ENCODE measurements at places on chromosomes 6 and 20.
A peak's percentile ranks its signal among the peaks of the same experiment; 100 is the strongest.

GRCh38 chr6:129750360-129750759 lies 40.4 kb upstream of the ARHGAP18 start:
- DNase-seq, result no peak

- DNase-seq, result no peak
These were observed 28.5 kb upstream of the PAK5 start for GRCh38 chr20:9867196-9867980.

DNA sequence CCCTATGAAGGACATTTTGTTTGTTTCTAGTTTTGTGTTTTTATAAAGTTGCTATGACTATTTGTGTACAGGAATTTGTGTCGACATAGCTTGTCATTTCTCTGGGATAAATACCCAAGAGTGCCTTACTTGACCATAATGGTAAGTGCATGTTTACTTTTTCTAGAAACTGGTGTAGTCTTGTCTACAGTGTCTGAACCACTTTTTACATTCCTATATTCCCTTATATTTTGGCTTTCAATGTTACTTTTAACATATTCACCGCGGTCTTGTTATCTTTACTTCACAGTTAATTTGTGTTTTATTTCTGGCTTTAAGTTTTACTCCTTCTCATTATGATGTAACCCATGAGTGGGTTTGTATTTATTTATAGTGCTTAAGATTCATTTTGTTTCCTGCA lies 444.4 kb upstream of the RGS17 start:
- no peak for DNase-seq

DNA sequence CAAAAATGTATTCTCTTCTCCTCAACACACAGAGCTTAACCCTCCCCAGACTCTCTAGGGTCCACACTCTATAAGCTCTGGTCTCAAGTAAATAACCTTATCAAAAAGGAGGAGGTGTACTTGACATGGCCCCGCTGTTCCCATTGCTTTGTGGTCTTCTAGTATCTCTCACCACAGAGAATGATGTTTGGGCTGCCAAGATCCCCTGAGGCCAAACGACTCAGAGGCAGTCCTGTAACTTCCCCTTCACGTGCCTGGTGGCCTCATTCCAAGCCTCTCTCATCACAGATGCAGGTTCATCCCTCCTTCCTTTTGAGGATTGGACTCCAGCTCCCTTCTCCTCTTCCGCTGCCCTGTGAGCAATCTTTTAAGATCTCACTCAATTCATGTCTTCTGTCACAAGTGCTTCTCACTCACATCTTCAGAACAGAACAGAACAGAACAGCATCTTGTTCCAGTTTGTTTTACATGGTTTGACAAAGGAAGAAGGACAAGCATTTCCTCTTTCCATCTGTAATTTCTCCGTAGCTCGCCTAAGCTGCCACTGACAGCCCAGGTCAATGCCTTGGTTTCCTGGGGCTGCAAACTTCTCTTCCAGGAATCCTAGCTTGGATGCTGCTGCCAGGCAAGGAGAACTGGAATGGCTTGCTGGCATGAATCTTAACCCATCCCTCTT lies 541.5 kb downstream of the CD83 start:
- DNase-seq, result peak; percentile 90

DNA sequence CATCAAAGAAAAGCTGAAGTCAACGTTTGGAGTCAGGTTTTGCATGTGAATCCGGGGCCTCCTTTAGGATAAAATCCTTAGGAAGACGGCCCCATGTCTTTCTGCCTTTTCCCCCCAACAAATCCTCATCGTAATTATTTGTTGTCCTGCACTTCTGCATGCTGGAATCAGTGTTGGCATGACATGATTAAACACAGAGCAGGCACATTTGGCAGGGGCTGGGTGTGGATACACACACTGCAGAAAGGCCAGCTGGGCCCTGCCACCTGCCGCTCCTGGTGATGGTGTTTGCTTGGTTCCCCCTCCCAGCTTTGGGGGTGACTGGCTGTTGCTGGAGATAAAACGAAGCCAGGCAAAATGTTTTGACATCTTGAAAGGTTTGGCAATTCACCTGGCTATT lies 46.3 kb upstream of the FOXA2 start:
- no peak for DNase-seq

GRCh38 chr20:61503106-61503505 lies 251.0 kb downstream of the CDH4 start:
- no peak for DNase-seq

DNA sequence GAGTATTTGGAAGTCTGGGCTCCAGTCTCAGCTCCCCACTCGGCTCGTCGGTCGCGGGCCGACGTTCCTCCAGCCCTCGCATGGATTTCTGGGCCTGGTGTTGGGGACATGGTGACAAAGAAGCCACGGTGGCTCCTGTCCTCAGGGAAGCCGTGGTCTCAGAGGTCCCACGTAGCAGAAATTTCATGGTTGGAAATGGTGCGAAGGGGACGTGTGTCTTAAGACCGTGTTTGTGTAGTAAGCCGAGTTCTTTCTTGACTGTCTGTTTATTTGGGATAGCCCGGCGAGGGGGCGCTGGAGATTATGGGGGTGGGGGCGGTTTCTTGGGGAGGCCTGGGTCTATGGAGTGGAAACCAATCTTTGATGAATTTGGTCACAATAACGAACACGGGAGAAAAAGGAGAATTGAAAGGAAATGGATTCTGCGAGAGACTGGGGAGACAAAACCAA lies 23.5 kb upstream of the MAP3K7 start:
- DNase-seq, result no peak

DNA sequence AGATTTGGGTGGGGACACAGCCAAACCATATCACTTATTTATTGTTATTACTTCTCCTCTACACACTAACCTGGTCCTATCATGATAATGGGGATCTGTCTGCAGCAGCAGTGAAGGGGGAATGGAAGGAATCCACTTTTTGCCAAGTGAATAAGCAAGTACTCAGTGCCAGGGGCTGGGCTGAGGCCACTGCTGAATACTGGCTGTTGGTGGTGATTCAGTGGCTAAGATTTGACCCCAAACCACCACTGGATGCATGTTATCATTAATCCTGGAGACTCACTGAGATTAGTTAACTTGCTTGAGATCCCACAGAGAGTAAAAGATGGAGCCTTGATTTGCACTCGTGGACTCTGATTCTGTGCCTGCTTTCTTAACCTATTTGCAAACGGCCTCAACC lies 127.7 kb downstream of the TSHZ2 start:
- no peak for DNase-seq

GRCh38 chr20:51487565-51488268 lies 54.8 kb downstream of the NFATC2 start:
- no peak for DNase-seq

DNA sequence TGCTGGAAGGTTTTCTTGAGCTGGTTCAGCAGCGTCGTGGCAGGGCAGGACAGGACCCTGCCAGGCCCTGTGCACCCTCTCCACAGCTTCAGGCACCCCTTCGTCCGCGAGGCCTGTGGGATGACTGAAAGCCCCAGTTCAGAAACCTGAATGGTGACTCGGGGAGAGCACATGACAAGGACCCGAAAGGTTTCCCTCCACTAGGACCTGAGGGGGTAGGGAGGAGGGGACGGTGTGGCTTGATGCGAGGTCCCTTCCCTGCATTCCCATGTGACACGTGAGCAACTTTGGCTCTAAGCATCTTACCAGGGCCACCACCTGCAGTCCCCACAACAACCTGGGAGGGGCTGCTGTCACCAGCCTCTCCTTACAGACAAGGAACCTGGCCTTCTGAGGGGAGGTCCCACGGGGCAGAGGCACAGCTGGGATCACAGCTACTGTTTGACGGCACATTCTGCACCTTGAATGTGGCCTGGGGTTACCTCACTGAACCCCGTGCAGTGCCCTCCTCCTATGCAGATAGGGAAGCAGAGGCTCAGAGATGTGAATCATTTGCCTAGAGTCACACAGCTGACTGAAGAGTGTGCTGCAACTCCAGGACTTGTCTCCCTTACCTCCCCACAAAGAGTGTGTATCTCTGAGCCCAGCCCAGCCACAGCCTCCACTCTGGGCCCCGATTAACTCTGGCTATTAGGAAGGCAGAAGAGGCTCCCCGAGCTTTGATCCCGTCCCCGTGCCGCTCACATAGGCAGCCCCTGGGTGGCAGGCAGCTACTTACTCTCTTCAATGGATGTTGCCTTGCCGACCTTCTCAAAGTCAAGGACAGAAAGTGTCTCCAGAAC lies 84.6 kb downstream of the PTPN1 start:
- no peak for DNase-seq

GRCh38 chr6:2744778-2745177 lies 5.9 kb downstream of the MYLK4 start:
- no peak for DNase-seq

DNA sequence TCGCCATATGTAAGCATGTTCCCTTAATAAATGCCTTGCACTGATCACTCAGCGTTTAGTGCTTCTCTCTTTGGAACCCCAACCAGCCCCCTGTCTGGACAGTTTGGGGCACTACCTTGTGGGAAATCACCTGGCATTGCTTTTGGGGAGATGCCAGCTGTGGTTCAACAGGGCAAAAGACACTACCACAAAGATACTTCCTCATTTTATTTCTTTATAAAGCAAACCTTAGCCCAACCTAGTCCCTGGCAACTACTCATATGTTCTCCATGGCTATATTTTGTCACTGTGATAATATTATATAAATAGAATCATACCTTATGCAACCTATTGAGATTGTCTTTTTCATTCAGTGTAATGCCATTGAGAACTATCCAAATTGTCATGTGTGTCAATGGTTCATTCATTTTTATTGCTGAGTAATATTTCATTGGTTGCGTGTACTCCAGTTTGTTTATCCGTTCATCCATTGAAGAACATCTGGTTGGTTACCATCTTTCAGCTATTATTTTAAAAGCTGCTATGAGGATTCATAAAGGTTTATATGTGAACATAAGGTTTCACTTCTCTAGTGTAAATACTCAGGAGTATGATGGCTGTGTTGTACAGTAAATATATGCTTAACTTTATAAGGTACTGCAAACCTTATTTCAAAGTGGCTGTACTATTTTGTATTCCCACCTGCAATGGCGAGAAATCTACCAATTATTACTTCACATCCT lies 114.8 kb downstream of the MOXD1 start:
- DNase-seq, result no peak

GRCh38 chr6:157403686-157404051 lies 22.7 kb downstream of the ZDHHC14 start:
- DNase-seq, result no peak

DNA sequence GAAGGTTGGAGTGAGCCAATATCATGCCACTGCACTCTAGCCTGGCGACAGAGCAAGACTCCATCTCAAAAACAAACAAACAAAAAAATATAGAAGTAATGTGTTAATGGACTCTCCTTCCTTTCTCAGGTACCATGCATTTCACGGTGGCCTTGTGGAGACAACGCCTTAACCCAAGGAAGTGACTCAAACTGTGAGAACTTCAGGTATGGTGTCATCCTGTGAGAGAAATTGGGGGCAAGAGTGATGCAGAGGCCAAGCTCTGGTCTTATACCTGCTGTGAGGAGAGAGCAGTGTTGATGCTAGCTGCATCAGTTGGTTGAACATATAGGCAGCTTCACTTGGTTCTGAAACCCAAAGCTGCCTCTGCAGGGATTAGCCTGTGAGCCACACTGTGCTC lies 6.2 kb downstream of the ITCH start:
- no peak for DNase-seq

- DNase-seq, result no peak
These were observed 19.9 kb downstream of the PEDS1 start for GRCh38 chr20:50133474-50134217.

DNA sequence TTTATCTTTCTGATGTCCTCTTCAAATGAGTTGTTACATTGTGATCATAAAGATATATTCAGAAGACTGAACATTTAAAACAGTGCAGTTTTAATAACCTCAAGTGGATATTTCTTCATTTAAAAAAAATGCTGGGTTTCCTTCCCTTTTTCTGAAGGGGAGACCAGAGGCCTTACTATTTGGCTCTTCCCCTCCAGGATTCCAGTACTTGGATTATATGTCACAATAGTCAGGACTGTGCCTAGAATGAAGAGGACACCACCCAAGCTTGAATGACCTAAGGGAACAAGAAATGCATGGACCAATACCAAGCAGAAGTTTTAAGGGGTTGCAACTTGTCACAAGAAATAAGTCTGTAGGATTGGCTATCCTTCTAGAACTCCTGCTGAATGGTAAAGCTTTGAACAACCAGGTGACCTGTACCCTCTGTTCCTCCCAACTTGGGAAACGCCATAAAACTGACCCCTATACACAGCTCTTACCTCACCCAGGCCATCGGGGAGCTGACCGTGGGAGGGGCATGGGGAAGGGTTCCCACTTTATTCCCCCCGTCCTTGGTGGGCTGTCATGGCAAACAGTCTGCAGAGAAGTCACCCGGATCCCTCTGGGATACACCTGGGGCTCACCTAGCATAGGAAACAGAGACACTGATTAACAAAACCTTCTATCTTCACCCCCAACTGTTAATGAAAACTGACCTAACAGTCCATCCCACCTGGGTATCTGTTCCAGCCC lies 2.0 kb downstream of the FRS3 start:
- peak; percentile 75 for DNase-seq

- no peak for DNase-seq
These were observed 459.6 kb downstream of the UTRN start for GRCh38 chr6:144744720-144745119.

DNA sequence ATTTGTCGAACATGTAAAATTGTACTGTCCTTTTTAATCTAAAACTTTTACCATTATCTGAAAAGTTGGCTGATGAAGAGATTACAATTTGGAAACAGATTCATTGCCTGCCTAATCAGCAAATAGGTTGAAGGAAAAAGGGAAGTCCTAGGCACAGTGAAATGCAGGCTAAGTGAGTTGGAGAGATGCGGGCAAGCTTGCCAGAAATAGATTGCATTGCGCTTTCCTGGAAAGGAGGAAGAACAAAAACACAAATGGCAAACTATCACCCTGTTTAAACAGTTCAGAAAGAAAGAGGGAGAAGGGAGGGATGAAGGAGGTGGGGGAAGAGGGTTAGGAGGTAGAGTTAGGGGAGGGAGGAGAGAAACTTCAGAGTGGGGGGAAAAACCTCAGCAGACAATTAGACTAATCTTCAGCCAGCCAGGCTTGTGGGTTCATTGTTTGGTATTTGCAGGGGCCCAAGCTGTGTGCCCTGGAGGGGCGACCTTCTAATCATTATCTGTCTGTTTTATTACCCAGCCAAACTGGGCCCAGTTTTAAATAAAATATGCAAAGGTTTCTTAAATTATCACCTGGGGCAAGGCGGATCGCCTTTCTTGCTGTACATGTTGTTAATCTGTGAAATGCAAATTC lies 465.2 kb downstream of the TFAP2B start:
- peak; percentile 88 for DNase-seq

GRCh38 chr6:89297695-89298351 lies 17.3 kb downstream of the GABRR2 start:
- DNase-seq, result peak; percentile 88

GRCh38 chr20:20371681-20372080 lies 3.8 kb downstream of the INSM1 start:
- no peak for DNase-seq

Data from MV-4-11 (cell line).